ENCODE measurements at places on chromosomes 12 and 14. TPM values are rescaled to one million over a fixed set of nuclear protein-coding genes. Genes with fewer than 3 reads are reported as not detected.

The FKBP11 gene
- 3.3 TPM for total RNA-seq

The CCDC175 gene
- 2.0 TPM for total RNA-seq

The RGS6 gene
- total RNA-seq, result 4.9 TPM

The MMP14 gene
- 6.9 TPM for total RNA-seq

The TOMM20L gene
- not detected for total RNA-seq

The PSMA6 gene
- total RNA-seq, result 218 TPM

The KRT74 gene
- not detected for total RNA-seq

The TPH2 gene
- total RNA-seq, result under 0.01 TPM

The NAP1L1 gene
- total RNA-seq, result 144 TPM

DNA sequence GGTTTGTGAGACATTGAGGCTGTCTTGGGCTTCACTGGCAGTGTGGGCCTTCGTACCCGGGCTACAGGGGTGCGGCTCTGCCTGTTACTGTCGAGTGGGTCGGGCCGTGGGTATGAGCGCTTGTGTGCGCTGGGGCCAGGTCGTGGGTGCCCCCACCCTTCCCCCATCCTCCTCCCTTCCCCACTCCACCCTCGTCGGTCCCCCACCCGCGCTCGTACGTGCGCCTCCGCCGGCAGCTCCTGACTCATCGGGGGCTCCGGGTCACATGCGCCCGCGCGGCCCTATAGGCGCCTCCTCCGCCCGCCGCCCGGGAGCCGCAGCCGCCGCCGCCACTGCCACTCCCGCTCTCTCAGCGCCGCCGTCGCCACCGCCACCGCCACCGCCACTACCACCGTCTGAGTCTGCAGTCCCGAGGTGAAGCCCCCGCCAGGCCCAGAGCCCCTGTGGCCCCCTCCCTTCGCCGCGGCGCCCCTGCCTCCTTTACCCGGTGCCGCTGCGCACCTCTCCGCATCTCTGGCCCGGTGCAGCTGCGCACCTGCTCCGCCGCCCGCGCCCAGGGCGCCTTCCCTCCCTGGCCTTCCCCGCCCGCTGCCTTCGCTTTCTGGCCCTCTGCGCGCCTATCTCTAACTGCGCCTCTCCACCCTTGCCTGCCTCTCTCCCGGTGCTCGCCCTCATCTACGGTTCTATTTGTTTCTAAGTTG lies at the start of gene ENO2:
Gene ENO2 (plus strand): TSS at position 335 of the 701 bp plus-strand sequence. CDS start 1,253 bp downstream, outside the sequence.
- DNase-seq, result peak; percentile 93

DNA sequence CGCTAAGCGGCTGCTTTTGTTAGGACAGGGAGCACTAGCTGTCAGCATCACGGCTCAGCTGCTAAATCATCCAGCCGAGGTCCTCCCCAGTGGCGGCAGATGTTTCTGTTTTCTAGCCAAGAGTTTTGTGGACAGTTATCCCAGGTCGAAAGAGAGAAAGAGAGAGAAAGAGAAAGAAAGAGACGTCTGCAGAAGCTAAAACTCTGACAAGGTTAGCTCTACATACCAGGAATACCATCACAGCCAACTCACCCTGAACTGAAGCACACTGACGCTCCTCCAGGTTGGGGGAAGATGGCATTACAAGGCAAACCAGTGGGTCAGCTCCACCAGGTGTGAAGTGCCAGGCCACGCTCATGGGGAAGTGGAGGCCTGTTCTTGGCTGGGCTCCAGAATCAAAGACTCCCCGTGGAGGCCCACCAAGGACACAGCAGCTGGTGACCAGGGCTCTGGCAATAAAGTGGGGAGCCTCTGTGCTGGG lies 64.9 kb upstream of the DICER1 start:
- no peak for DNase-seq

DNA sequence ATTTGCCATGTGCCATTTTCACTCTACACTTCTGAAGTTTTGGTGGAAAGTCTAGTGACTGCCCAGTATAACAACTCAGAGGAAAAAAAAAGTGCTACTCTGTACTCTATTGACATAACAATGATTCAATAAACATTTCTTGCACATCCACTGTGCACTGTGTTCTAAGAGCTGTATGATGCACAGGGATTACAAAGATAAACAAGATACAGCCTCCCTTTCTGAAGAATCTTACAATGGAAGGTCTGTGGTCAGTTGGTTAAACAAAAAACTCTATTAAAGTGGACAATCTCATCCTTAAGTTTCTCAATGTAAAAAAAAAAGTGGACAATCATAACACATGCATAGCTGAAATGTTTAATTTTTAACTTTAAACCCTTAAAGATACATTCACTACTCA lies 105.7 kb upstream of the RASSF8 start:
- DNase-seq, result no peak

- no peak for DNase-seq
Observed at GRCh38 chr12:52515927-52516831, 4.0 kb downstream of the KRT5 start.

DNA sequence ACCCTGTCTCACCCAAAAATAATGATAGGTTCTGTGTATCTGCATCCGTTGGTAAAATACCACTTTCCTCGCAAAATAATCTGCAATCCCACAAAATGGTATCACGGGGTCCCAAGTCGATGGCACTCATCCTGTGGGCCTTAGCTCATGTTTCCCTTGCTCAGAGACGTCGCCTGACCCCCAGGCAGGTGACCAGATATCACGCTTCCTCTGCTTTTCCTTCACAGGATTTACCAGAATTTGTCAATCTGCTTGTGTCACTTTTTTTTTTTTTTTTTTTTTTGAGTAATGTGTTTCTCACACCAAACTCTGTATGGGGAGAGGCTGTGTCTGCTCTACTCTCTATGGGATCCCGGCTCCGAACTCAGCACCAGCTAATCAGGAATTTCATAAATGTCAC lies 162.7 kb downstream of the PRKCH start:
- DNase-seq, result no peak

GRCh38 chr12:1845886-1846285 lies 25.5 kb downstream of the LRTM2 start:
- DNase-seq, result no peak

DNA sequence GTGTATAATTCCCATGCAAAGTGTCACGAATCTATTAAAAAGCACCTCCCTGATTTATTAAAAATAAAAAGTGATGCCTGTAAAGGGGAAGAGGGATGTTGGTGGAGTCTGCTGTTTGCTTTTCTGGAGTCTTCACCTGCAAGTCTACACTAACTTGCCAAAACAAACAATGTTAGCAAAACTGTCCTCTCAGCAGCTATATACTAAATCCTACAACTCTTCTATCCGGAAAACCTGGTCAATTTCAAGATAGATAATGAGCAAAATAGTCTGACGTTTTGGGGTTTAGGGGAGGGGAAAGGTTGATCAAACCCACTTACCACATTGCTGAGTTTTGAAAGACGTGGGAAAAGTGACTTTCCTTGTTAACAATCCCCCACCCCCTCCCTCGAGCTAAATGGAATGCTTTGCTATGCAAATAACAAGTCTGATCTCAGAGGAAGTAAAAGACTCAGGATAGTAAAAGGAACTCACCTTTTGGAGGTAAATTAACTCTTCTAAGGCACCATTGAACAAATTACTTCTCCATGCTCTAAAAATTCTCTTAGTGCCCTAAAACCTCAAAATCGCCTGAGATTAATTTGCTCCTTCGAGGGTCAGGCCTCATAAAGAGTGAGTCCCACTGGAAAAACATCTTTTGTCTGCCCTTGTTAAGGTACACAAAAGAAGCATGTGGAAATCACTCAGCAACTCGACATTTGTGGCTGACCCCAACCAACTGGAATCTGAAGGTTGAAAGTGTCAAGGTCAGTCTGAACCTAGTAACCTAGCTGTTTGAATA lies 13.5 kb downstream of the BMP4 start:
- no peak for DNase-seq

GRCh38 chr12:115980339-115980738 lies 297.2 kb downstream of the MED13L start:
- no peak for DNase-seq

GRCh38 chr14:101689039-101689501 lies 72.4 kb upstream of the PPP2R5C start:
- no peak for DNase-seq

DNA sequence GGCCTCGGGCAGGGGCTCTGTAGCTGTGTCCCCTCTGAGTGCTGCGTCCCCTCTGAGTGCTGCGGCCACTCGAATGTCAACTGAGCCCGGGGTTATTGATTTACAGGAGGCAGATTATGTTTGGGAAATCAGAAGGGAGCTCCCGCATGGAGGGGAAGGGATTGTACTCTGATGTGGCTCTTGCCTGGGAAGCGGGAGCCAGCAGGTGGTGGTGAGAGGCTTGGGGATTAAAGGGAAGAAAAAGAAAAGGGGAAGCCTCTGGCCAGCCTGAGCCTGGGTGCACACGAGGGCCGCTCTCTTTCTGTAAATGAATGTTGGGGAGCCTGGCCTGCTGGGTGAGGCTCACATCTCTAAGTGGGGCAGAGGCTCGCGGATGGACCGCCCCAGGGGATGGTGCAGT lies 143.7 kb downstream of the AACS start:
- DNase-seq, result no peak

GRCh38 chr12:122976648-122976975 lies 1.6 kb downstream of the OGFOD2 start:
- no peak for DNase-seq

DNA sequence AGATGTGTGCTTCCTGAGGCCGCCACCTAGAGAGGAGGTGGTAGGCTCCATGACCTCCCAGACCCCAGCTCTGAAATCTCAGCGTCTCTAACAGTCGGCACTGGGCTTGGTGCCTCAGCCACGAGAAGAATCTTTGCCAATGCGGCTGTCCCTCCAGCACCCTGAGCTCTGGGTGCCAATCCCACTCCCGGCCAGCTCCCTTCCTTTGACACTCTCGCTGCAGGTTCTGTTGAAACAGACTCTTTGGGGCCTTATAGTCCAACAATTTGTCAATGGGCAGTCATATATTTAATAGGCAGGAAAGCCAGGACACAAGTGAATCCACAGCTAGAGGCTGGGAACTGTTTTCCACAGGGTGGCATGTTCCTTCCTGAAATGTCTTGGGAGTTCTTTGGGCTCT lies 52.8 kb downstream of the PRMT8 start:
- no peak for DNase-seq

DNA sequence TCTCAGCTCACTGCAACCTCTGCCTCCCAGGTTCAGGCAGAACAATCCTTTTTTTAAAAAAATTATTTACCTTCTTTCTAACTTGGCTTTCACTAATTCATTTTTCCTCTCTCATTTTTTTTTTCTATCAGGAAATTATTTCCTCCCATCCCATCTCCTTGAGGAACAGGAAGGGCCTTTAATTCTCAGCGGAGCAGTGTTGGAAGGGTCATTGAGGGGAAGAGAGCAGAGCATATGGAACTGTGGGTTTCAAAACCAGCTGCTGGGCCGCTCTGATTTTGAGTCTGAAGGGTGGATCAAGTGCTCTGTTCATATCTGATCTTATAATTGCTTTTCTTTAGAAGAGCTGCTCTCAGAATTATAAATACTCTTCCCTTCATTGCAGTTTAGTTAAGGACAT lies 29.0 kb downstream of the NUBPL start:
- no peak for DNase-seq

- no peak for DNase-seq
Observed at GRCh38 chr14:95577067-95577800, 42.4 kb downstream of the GLRX5 start.
